Activated CD4-positive, alpha-beta T cell treated with anti-CD3 and anti-CD28 coated beads, Interleukin-2, amount 10 ng/mL, durations not matched to agents 7 days and 5 days (primary cell): ENCODE measurements at places on chromosomes 3 and 15. TPM values are rescaled to one million over a fixed set of nuclear protein-coding genes. Genes with fewer than 3 reads are reported as not detected.

GRCh38 chr15:31393444-31394091 lies 66.9 kb downstream of the KLF13 start:
- DNase-seq, result peak; percentile 6

GRCh38 chr15:73617301-73617831 lies 15.8 kb downstream of the NPTN start:
- DNase-seq, result no peak

- DNase-seq, result no peak
Observed at GRCh38 chr15:37818152-37818677, 116.2 kb upstream of the TMCO5A start.

DNA sequence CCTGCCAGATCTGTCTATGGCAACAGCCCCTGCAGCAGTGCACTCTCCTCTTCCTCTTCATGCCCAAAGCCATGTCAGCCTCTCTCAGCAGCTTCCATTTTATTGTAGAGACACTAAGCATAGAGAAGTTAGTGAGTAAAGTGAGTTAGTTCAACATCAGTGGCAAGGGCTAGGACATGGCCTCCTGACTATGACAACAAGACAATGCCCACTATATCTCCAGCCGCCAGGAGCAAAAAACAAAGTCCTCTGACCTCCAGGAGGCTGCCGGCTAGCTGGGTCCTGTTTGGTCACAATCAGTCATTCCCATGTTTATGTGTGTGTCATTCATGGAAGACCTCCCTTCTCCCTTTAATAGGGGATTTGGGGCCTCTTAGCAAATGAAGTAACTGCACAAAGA lies 14.9 kb downstream of the NR1I2 start:
- DNase-seq, result no peak

The CERS3 gene
- total RNA-seq, result 0.62 TPM

The UCN2 gene
- total RNA-seq, result not detected

The SENP8 gene
- total RNA-seq, result 1.2 TPM

GRCh38 chr3:26614006-26614685 lies 8.4 kb upstream of the LRRC3B start:
- DNase-seq, result no peak

GRCh38 chr15:42457445-42458442 lies 33.2 kb downstream of the ZNF106 start:
- no peak for DNase-seq

DNA sequence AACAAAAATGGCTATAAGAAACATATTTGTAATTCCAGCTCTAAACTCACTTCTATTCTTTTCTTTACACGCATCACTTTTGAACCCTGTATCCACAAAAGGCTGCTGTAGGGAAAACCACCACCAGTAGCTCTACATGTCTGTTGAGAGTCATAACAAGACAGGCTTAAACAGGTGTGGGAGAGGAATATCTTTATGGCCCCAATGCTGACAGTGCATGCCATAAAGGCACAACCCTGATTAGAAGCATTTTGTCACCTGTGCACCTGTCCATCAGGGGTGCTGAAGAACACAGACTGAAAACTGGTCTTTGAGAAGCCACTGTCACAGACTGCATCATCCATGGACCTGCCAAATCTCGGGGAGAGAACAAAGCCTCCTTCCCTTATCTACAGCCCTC lies 11.6 kb upstream of the CSPG5 start:
- no peak for DNase-seq
